ENCODE measurements at places on chromosomes 3 and 15.

GRCh38 chr3:172675441-172676193, 35.2 kb downstream of the NCEH1 start:
- peak; percentile 64 for DNase-seq

GRCh38 chr15:72473614-72474465, at the start of gene ARIH1:
Gene ARIH1 (plus strand): TSS chr15:72474330. CDS start chr15:72474640, 310 bp downstream.
- peak; percentile 97 for DNase-seq

GRCh38 chr15:99514306-99514705, 51.5 kb upstream of the MEF2A start:
- no peak for DNase-seq

DNA sequence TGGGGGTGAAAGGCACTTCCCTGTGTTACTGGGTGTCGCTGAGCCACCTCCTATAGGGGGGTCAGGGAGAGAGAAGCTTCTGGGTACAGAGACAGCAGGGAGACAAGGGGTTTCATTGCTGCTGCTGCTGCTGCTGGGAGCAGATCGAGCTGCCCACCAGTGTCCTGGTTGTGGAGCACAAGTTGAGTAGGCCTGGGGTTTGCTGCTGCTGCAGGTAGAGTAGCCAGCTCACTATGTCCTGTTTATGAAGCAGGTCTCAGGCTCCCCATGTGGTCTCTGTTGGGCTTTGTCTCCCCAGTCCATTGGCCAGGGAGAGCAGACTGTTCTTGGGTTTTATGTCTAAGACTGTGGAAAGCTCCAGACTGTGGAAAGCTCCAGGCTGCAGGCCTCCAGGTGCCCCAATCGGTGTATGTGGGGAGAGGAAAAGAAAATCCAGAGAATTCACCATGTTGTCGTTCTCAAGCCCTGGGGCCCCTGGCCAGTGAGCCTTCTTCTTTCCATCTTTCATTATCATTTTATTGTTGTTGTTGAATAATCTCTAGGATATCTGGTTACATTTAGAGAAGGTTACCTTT, 157.8 kb downstream of the ADAMTS17 start:
- no peak for DNase-seq

DNA sequence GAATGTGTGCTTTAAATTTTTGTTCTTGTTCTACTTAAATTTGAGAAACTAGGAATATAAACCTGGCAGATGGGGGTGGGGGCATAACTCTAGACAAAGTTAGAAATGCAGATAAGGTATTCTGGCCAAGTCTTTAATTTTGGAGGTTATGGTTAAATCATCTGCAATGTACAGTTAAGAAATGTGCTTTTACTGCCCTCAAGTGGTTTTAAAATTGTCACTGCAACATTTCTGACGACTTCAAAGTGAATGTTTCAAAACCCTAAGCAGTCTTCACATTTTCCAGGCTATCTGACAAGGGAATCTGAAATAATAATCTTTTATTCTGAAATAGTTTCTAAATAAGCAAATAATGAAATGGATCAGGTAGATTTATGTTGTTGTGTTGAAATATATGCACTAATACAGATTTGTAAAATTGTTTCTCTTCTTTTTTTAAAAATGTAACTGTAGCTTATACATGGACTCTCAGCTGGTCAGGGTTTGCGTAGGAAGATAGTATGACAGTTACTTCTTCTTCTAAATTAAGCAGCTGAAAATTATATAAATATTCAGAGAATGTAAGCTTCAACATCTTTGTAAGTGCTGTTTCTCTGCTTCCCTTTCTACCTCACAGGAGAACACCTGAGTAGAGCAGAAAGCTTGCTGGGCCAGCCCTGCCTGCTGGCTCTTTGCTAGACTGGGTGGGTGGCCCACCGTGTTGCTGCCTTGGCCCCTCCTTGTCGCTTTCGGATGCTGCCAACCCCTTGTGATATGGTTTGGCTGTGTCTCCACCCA, 45.0 kb downstream of the SUCNR1 start:
- DNase-seq, result peak; percentile 66

DNA sequence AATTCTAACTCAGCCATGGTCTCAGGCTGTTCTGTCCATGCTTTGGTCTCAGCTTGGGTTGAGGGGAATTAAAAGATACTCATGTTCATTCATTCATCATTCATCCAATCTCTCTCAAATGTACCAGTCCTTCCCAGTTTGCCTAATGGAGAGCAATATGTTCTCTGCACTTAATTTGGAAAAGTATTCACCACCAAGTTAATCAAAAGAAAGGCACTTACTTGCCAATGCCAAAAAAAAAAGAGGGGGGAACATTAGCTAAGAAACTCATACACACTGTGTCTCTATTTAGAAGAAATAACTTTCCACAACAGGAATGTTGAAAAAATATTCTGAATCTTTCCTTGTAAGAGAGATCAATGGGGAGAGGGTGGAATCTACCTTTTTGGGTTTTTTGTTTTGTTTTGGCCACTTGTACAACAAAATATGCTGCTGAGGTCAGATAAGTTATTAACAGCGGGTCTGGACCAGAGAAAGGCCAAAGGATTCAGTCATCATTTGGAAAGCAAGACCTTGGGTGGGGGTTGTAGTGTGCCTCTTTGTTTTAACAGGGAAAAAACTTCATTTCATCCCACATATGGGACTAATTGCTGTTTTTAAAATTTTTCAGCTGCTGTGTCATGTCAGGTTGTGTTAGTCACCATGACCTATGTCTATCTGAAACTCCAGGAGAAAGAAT, 152.3 kb downstream of the FBN1 start:
- DNase-seq, result peak; percentile 95

DNA sequence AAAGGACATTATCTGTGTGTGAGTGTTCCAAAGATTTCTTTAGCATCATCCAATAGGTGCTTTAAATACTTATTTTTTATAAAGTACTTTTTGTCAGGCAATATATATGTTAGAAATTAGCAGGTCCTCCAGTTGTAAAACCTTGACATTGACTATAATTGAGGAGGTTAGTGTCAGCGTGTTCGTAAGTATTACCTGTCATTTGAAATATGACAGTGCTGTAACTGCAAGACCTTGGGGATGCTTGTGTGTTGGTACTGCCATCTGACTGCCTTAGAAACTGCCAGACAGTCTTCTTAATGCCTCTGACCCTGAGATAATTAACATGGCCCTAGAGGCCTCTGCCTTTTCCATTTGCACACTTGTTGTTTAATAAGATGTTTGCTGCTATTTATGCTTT, 170.7 kb downstream of the NAALADL2 start:
- no peak for DNase-seq

GRCh38 chr3:133055339-133055738, 17.1 kb downstream of the TMEM108 start:
- DNase-seq, result no peak
